ENCODE measurements at places on chromosomes 1 and 21.
A peak's percentile ranks its signal among the peaks of the same experiment; 100 is the strongest.

- no peak for DNase-seq
Observed at GRCh38 chr1:119827010-119827409, 15.8 kb upstream of the REG4 start.

GRCh38 chr1:178174539-178174938, 80.6 kb downstream of the RASAL2 start:
- DNase-seq: no peak

DNA sequence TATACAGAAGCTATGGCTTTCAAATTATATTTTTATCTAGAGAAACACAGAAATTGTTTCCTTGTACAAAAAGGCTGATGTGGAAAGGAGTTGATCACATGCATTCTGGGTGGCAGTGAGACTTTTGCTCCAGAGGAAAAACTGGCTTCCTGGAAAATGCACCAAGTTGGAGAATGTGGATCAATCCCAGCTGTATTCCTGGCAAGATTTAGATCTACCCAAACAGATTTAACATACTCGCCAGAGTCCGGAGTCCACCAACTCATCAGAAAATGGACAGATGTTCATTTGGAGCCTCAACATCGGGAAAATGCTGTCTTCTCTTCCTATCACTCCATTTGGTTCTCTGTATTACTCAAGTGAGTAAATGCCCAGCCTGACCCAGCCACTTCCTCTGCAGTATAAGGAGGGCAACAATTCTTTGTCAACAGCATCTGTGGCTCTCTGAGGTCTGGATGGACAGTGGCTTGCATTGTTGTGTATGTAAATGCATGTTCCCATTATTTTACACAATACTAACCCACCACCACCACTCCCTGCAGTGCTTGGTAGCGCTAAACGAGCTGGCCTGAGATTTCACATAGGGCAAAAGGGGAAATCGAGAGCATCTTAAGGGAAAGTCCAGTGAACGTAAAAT, 226.2 kb upstream of the IRF2BP2 start:
- DNase-seq: no peak

- no peak for DNase-seq
Observed at GRCh38 chr1:115678141-115678540, 36.4 kb downstream of the VANGL1 start.

DNA sequence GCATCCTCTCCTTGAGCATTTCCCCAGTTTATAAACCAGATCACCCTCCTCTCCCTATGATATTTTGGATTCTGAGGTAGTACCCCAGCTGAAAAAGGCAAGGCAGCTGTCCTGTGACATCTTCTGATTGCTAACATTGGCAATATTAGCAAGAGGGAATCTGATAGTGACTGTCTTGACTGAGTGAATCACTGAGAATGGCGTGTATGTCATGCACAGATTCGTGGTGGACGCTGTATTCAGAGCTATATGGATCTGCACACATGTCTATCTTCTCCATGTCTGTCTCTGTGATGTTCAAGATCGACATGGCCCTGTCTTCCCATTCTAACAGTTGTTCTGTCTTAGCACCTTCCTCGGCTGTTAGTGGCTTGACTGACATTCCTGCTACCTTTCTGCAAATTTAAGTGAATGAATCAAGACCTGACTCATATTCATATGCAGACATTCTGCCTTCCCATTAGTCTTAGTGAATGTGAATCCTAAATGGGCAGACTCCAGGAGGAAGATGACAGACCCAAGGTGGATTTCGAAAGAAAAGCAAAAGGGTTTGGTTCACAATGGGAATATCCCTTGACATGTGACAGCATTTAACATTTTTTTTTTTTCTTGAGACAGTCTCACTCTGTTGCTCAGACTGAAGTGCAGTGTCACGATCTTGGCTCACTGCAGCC, 97.7 kb downstream of the PGBD5 start:
- no peak for DNase-seq

- no peak for DNase-seq
Observed at GRCh38 chr1:89966656-89967055, 28.3 kb upstream of the ZNF326 start.

- DNase-seq: no peak
Observed at GRCh38 chr1:147238053-147238902, 4.2 kb upstream of the CHD1L start.

- no peak for DNase-seq
Observed at GRCh38 chr1:156488566-156489165, 11.9 kb downstream of the MEF2D start.

DNA sequence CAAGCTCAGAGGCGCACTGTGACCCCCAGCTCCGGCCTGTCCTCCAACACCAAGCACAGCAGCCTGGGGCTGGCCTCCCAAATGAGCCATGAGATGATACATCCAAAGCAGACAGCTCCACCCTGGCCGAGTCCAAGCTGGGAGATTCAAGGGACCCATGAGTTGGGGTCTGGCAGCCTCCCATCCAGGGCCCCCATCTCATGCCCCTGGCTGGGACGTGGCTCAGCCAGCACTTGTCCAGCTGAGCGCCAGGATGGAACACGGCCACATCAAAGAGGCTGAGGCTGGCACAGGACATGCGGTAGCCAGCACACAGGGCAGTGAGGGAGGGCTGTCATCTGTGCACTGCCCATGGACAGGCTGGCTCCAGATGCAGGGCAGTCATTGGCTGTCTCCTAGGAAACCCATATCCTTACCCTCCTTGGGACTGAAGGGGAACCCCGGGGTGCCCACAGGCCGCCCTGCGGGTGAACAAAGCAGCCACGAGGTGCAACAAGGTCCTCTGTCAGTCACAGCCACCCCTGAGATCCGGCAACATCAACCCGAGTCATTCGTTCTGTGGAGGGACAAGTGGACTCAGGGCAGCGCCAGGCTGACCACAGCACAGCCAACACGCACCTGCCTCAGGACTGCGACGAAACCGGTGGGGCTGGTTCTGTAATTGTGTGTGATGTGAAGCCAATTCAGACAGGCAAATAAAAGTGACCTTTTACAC, 29.1 kb downstream of the SLC19A1 start:
- no peak for DNase-seq

DNA sequence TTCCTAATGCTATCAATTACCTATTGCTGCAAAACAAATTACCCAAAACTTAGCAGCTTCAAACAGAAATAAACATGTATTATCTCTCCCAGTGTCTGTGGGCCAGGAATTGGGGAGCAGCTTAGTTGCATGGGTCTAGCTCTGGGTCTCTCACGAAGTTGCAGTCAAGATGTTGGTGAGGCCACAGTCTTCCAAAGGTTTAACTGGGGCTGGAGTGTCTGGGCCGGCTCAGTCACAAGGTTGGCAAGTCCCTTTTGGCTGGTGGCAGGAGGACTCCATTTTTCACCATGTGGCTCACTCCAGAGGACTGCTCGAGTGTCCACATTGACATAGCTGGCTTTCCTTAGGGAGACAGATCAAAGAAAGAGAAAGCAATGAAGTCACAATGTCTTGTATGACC, 5.0 kb upstream of the LRP8 start:
- no peak for DNase-seq

DNA sequence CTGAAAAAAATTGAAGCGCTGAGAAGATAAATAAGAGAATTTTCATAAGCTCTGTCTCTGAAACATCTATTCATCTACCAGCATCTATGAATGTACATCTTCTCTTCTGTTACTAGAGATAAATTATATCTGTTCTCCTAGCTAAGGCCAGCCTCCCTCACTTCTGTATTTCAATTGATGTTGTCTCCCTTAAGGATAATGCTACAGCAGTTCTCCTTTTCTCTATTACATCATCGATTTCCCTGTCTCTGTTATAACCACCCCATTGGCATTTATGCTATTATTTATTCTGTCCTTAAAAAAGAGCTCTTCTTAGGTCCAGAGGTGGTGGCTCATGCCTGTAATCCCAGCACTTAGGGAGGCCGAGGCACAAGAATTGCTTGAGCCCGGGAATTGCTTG, 42.9 kb upstream of the TMCO2 start:
- no peak for DNase-seq

GRCh38 chr1:6208723-6209660, 3.1 kb downstream of the RNF207 start:
- DNase-seq: peak; percentile 74

DNA sequence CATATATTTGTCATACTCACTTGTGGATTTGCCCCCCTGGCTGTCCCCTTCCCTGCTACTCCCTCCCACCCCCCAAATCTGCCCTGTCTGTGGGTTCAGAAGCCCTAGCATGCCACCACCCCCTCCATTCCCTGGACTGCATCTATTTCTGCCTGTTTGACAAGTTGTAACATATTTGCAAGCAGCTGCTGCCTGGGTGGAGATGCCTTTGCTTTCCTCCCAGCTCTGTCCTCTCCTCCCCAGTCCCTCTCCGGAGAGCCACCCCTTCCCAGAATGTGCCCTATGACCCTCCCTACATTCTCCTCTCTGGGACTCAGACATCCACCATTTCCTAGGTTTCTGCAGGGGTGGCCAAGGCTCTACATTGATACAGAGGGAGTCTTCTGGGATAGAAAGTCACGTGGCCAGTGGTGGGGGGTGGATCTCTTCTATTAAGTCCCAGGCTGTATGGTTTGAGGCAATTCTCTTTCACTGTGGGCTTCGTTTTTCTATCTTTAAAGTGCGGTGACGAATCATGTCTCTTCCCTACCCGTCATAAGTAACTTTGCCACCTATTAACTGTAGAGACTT, 6.0 kb upstream of the MYOG start:
- DNase-seq: no peak

- no peak for DNase-seq
Observed at GRCh38 chr1:11714831-11715575, 20.9 kb upstream of the AGTRAP start.

Measured in adipocyte (in vitro differentiated cells).